Activated CD4-positive, alpha-beta T cell treated with anti-CD3 and anti-CD28 coated beads, Interleukin-10, Interleukin-2, amounts not matched to agents 100 ng/mL and 50 ng/mL, durations not matched to agents 16 hours and 8 hours (primary cell): ENCODE measurements at places on chromosomes 2 and 18.

DNA sequence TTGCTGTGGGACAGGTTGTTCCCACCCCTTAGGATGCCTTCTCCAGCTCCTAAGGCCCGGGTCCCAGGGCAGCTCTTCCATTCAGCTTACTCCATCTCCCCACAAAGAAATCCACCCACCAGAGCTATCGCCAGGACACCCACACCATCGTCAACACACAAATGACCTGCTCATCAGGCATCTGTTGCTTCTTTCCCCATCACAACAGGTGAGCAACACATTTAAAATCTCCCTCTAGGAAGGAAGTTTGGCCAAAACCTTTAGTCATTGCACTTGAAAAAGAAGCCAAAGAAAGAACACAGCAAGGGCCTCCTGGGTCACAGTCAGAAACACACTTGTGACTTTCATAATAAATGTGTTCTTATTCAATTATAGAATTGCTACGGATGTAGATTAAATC lies 289.0 kb downstream of the PIEZO2 start:
- peak; percentile 1 for DNase-seq

GRCh38 chr2:8623958-8624591 lies 57.8 kb upstream of the ID2 start:
- DNase-seq: no peak

GRCh38 chr2:28469304-28469703 lies 26.6 kb upstream of the PLB1 start:
- DNase-seq: no peak

GRCh38 chr2:67777010-67777409 lies 285.8 kb downstream of the C1D start:
- no peak for DNase-seq

DNA sequence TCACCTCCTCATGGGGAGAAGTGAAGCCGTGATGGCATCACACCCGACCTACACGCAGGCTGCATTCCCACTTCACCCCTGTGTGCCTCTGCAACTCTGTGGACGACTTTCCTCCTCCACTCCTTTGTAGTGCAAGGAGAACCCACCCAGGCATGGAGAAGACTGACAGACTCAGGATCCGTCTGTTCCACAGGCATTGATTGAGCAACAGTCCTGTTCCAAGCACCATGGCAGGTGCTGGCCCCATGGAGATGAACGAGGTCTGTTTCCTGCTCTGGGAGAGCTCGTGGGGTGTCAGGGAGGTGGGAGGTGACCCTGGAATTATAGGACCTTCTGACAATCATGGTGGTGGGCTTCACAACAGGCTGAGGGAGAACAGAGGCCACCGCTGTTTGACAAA lies 284.7 kb upstream of the HDAC4 start:
- DNase-seq: no peak

DNA sequence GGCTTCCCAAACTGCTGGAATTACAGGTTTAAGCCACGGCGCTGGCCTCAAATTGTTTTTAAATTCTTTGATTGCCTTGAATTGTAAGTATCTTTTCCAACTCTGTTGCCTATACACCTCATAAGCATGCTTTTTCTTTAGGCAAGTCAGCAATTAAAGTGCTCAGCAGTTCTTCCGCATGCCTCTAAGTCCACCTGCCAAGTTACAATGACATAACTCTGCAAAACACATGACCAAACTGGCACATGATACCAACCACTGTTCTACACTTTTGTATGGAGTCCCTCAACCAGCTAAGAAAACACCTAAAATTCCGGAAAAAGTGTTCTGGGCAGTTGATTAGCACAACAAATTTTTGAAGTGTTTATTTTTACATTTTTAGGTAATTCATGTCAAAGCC lies 5.1 kb downstream of the TXNL4A start:
- DNase-seq: no peak

DNA sequence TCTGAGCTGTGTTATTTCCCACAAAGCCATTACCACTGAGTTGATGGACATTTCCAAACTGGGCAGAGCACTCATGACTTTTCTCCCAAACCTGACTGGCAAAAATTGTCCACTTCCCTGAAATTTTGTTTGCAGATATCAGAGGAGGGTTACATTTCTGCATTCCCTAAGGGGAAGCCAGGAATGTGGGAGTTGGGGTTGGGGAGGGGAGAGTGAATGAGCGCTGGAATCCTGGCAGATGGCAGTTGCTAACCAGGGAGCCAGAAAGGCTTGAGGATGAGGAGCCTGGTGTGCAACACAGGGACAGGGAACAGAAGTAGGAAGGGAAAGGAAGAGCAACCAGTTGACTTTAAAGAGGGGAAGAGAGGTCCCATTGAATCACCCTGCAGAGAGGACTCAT lies 14.0 kb upstream of the CCNYL1 start:
- no peak for DNase-seq
